ENCODE measurements at places on chromosomes 3 and 15.
A peak's percentile ranks its signal among the peaks of the same experiment; 100 is the strongest.

DNA sequence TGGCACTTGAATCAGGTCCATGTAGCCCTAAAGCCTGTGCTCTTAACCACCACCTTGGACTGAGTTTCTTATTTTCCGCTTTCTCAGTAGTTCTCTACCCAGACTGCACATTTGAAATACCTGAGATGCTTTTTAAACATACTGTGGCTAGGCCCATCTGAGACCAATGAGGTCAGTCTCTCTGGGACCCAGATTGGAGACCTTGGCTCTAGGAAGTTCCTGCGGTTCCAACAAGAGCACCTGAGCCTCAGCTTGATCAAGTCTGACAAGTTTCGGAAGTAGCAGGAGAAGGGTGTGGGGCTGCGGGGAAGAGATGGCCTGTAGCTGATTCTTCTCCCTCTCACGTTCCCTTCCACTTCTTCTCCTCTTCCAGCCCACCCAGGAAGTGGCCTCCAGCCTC lies 11.5 kb upstream of the TSEN2 start:
- DNase-seq: no peak

GRCh38 chr3:52223449-52224408 lies 1.7 kb downstream of the TLR9 start:
- no peak for DNase-seq

GRCh38 chr3:25657293-25657692 lies 7.4 kb downstream of the TOP2B start:
- DNase-seq: no peak

- no peak for DNase-seq
Observed at GRCh38 chr3:182697345-182697919, 95.9 kb upstream of the ATP11B start.

- DNase-seq: no peak
Observed at GRCh38 chr3:69354948-69355347, 30.9 kb downstream of the FRMD4B start.

DNA sequence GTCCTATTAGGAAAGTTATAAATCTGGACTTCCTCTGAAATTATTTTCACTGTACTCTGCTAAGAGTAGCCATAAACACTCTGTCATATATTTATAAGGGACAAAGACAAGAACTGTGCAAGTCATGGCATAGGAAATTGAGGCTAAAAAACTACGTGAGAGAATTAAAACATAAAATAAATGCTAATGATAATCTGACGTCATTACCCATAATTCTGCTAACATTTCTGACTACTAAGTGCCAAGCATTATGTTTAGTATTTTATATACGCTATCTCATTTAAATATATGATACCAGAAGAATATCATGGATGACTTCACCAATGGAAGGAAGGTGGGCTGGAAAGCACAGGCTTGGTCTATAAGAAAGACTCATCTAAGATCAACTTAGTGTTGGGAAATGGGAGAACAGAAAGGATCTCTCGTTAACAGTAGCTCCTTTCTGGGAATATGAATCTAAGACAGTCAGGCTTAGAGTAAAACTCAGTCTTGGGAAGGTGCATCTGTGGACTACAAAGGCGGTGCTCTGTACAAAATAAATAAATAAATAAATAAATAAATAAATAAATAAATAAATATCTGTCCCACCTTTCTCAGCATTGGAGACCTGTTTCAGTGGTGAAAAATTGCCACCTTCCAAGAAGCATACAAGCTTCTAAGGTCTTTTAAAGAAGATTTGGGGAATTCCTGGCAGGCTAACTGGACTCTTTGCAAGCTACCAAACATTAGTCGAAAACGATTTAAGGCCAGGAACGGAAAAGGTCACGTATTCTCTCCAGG lies 267.4 kb downstream of the CGGBP1 start:
- DNase-seq: no peak

- no peak for DNase-seq
Observed at GRCh38 chr15:41567862-41568261, 8.8 kb downstream of the TYRO3 start.

DNA sequence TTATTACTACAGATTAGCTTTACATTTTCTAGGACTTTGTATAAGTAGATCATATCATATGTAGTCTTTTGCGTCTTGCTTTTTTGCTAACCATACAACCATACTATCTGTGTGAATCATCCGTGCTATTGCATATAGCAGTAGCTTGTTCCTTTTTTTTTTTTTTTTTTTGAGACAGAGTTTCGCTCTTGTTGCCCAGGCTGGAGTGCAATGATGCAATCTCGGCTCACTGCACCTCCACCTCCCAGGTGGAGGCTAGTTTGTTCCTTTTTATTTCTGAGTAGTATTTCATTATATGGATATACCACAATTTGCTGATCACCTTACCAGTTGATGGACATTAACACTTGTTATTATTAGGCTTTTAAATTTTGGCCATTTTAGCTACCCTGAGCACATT lies 54.5 kb upstream of the TBL1XR1 start:
- DNase-seq: peak; percentile 10

DNA sequence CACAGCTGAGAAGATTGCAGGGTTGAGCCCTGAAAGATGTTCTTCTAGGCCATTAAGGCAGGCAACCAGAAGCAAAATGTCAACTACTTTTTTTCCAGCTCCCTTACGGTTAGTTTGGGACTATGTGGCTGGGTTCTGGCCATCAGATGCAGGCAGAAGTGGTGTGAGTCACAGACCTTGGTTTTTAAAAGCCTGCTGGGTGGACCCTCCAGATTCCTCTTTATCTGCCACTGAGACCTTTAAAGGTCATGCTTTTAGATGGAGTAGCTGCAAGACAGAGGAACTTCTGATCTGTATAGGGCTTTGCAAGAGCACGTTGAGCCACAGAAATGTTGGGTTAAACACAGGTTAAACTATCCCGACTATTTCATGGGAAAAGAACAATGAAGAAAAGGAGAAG lies 102.9 kb downstream of the CHST2 start:
- DNase-seq: no peak

- no peak for DNase-seq
Observed at GRCh38 chr3:53725387-53725995, 120.7 kb downstream of the CHDH start.

DNA sequence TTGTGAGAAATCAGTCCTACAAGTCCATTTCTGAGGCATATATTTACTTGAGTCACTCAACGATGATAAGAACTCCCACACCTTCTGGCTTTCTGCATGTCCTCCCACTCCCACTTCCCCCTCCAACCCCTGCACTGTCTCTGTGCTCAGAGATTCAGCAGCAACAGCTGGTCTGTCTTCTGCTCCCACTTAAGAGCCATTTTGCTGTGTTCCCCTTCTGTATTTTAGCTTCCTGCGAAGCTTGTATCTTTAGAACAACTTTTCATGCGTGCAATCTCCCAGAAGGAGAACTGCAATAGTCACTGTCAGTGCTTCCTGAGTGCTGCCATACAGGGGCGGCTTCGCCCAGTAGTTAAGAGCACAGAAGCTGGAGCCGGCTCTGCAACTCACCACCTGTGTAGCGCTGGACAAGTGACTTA lies 90.0 kb upstream of the SPATA12 start:
- no peak for DNase-seq

DNA sequence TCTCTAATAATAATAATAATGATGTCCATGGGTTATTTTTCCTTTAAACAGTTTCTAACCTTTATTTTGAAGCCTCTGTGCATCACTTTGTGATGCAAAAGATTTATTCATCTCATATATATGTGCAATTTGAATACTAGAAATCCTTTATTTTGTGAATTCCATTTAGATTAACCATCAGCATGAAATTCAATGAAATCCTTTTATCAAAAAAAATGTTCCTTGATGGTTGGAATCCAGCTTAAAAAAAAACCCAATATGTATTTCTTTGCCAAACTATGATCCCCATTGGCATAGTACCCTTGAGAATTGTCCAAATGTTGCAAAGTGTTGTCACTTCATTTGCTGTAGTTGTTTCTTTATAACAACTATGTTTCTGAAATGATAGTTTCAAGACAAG lies 7.4 kb downstream of the TBC1D23 start:
- no peak for DNase-seq
